Thymus (tissue), 14 donors: ENCODE measurements at places on chromosomes 1 and 21. TPM values are rescaled to one million over a fixed set of nuclear protein-coding genes. Genes with fewer than 3 reads are reported as not detected.
A peak's percentile ranks its signal among the peaks of the same experiment; 100 is the strongest.

GRCh38 chr1:179081687-179082332, at the start of gene TOR3A:
Gene TOR3A (plus strand): TSS chr1:179082070. CDS start chr1:179082129, 59 bp downstream.
- DNase-seq, result peak; percentile 61

- no peak for DNase-seq
Observed at GRCh38 chr1:46804027-46804889, 5.4 kb downstream of the CYP4B1 start.

DNA sequence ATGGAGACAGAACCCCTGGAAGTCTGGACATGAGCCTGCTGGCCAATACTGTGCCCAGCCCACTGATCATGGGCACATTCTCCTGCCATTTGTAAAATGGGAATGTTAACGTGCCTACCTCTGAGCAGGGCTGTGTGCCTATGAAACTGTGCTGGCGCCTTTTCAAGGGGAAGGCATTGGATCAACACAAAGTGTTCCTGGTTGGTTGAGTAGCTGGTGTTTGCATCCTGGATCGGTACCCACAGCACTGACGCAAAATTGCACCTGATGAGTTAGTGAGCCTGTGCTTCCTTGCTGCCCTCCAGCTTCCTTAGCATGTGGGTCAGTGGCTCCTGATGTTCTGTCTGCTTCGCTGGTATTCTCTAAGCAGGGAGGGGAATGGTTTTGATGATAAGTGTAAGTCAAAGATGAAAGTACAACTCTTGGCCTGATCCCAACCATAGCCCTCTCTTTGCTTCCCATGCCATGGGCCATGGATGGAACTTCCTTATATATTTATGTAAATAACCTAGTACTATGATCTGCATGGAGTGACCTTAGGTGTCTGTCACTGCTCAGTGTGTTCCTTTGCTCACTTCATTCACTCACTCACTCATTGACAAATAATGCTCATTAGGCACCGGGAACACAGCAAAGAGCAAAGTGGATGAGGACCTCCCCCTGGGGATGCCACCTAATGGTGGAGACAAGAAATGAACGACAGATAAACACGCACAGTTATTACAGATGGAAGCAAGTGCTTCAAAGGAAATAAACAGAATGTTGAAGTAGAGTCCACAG, 22.7 kb downstream of the MAB21L3 start:
- no peak for DNase-seq

- no peak for DNase-seq
Observed at GRCh38 chr1:71054791-71055190, 7.2 kb upstream of the PTGER3 start.

- DNase-seq, result no peak
Observed at GRCh38 chr1:76082062-76082461, 7.5 kb downstream of the ST6GALNAC3 start.

DNA sequence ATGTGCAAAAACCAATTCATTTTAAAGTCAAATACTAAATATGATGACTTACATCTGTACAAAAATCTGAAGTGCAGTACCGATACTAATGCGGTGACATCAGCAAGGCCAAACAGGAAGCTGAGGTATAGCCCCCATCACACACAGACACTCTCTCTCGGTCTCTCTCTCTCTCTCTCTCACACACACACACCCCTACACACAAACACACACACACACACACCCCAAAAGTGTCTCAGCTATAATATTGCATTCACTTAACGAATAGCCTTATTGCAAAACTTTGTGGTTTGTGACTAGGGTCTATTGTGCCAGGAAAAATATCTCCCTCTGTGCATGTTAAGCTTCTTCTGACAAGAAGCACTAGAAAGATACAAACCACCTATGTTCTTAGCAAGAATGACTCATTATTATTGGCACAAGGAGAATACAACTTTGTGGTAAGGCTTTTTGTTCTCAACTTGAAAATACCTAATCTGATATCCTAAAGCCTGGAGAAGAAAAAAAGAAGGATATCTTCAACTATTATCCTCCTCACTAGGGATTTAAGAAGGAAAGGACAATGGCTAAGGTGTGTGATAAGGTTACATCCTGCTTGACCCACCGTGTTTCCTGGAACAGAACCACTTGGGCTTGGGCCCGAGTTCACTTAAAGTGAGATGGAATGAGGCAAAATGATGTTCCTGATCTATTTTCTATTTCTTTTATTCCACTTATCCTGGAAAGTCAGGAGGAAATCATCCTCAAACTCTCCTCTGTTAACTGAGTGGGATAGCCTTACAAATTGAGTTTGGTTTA, 107.1 kb downstream of the NIBAN1 start:
- DNase-seq, result no peak

The ESPN gene
- total RNA-seq, result 1.0 TPM

The MCOLN3 gene
- 5.6 TPM for total RNA-seq

The IVL gene
- 0.57 TPM for total RNA-seq

The ZNF697 gene
- total RNA-seq, result 1.3 TPM
